ENCODE measurements at places on chromosomes 3 and 15.
A peak's percentile ranks its signal among the peaks of the same experiment; 100 is the strongest.

DNA sequence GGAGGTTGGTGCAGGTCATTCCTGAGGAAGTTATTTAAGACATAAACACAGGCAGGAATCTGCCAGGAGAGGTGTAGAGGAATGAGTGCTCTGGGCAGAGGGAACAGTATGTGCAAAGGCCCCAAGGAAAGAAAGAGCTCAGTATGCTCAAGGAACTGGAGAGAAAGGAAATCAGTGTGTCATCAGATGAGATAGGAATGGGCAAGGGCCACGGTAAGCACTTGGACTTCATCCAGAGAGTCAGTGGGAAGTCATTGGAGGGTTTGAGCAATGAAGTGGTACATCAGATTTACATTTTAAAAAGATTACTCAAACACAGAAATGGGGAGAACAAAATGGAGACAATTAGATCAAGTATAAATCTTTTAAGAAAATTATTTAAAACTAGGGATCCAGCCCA is 272.2 kb downstream of the ADAMTSL3 start:
- no peak for DNase-seq

DNA sequence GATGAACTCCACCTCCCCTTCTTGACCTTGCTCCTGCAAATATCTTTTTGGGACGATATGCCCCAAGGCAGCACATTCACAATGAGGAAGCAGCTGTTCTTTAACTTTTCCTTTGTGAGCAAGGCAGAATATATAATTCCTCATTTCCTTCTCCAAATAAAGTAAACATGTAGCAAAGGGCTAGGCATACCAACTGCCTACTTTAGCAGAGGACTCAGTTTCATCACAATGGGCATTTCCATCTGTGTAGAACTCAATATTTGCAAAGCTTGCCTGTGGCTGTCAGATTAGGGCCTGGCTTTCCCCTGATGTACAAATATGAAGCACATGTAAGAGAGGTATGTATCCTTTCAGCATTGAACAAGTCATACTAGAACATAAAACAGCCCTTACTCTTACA is 366.9 kb downstream of the RSL24D1 start:
- DNase-seq: no peak

GRCh38 chr3:65561617-65562016 is 477.1 kb downstream of the MAGI1 start:
- no peak for DNase-seq

- DNase-seq: peak; percentile 80
Observed at GRCh38 chr3:101928890-101929289, 79.6 kb downstream of the NFKBIZ start.

DNA sequence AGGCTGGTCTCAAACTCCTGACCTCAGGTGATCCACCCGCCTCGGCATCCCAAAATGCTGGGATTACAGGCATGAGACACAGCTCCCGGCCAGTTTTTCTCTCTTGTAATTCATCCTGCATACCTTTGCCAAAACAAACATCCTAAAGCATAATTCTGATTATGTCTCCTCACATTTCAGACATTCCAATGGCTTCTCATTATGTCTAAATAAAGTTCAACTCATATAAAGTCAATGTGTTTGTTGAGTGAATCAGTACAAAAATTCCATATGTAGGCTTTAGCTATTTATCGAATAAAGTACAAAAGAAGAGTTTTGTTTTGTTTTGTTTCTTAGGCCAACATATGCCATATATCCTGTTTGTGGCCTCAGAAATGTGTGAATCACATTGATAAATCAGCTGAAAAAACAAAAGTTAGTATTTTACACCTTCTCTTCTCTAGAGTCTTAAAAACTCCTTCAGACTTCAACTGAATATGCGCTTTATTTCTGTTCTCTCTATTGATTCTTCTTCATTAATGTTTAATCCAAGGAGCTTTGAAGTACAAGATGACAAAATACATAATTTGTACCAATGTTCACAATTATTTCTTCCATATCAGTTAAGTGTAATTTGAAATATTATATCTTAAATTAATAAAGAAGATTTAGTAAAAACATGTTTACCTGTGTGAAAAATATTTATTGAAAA is 165.8 kb downstream of the MECOM start:
- peak; percentile 80 for DNase-seq

DNA sequence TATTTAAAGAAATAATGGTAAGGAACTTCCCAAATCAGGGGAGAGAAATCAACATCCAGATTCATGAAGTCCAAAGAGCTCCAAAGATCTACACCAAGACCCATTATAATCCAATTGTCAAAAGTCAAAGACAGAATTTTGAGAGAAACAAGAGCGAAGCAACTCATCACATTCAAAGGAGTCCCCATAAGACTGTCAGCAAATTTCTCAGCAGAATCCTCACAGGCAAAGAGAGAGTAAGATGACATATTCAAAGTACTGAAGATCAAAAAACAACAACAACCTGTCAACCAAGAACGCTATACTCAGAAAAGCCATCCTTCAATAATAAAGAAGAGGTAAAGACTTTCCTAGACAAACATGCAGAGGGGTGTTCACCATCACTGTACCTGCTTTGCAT is 342.1 kb downstream of the TIGIT start:
- no peak for DNase-seq

DNA sequence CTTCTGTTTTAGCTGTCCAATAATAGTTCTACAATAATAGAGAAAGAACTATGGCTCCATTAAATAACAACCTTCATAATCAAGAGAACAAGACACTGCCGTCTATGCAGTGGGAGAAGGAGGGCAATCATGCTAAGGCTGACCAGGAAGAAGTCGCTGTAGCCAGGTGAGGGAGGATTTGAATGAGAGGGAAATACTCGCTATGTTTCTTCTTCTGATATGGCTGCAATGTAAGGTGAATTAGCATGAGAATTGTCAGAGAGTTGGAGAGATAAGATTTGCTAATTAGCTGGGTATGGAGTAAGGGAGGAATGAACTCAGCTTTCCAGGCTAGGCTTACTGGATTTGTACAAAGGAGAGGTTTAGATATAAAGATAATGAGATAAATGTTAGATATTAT is 555.4 kb upstream of the ZNF385D start:
- DNase-seq: no peak

DNA sequence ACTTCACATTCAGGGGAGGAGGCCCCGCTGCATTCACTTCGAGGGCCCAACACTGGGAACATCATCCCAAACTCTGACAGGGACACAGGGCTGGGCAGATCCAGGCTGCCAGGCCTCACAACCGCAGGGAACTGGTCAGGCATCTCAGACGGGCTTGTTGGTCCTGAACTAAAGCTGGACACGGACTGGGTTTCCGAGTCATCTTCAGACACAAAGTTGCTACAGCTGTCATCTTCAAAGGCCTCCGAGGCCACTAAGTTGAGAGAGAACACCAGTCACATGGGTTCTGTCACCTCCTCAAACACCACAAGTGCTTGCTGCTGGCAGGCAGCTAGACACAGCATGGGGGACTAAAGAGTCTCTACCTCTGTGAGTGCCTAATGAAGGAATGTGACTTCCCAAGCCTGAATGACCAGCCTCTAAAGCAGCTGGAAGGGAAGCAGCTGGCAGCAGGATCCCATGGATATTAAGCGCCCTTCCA is 50.9 kb downstream of the CAPN7 start:
- DNase-seq: no peak

DNA sequence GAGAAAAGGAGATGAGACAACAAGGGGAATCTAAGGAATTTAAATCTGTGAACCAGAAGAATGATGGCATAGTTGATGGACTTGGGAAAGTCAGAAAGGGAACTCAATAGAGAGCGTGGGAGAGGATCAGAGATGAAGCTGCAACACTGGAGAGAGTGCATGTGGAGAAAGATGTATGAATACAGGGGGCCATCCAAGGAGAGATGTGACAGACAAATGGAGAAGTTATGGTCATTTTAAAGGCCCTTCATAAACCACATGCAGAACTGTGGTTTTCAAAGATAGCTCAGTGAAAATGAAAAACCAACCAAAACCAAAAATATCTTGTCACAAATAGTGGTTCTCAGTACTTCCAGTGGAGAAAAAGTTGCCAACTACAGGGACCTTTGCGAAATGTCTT is 265.2 kb downstream of the SUCLG2 start:
- no peak for DNase-seq

DNA sequence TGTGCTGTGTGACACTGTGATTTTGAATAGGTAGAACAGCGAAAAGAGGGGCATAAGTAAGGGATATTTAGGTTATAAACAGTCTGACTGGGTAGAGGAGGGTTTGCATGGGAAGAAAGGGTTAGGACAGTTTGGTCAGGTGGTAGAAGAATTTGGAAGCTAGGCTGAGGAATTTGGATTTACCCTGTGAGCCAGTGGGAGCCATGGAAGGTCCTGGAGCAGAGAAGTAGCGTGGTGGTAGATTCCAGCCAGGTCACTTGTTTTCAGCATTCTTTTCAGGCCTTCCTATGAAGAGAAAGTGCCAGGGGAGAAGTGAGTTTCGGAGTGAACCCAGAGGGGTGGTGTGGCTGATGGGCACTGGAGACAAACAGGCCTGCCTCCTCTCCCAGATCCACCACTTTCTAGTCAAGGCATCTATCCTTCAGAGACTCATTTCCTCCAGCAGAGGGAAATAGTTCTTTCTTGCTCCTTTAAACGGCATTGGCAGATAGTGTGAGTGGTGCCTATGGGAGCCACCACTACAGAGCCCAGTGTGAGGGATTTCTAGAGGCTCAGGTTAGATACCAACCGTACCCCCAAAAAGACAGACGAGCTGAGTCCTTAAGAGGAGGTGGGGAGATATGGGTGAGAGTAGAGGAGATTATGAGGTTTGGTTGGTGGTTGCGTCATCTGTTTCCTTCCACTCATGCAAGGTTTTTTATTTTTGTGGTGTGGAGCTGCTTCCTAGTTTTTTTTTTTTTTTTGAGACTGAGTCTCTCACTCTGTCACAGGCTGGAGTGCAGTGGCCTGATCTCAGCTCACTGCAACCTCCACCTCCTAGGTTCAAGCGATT is 21.2 kb downstream of the PXK start:
- no peak for DNase-seq

GRCh38 chr3:184807549-184807948 is 4.4 kb upstream of the VPS8 start:
- DNase-seq: no peak

- no peak for DNase-seq
Observed at GRCh38 chr3:129965937-129966336, 8.6 kb upstream of the TRH start.

- DNase-seq: no peak
Observed at GRCh38 chr3:129060276-129061022, at the start of gene GP9. Gene GP9, plus strand, starts transcription at chr3:129060779. Its CDS starts 961 bp downstream, at chr3:129061740.

- no peak for DNase-seq
Observed at GRCh38 chr3:135448520-135448919, 517.0 kb upstream of the PPP2R3A start.

DNA sequence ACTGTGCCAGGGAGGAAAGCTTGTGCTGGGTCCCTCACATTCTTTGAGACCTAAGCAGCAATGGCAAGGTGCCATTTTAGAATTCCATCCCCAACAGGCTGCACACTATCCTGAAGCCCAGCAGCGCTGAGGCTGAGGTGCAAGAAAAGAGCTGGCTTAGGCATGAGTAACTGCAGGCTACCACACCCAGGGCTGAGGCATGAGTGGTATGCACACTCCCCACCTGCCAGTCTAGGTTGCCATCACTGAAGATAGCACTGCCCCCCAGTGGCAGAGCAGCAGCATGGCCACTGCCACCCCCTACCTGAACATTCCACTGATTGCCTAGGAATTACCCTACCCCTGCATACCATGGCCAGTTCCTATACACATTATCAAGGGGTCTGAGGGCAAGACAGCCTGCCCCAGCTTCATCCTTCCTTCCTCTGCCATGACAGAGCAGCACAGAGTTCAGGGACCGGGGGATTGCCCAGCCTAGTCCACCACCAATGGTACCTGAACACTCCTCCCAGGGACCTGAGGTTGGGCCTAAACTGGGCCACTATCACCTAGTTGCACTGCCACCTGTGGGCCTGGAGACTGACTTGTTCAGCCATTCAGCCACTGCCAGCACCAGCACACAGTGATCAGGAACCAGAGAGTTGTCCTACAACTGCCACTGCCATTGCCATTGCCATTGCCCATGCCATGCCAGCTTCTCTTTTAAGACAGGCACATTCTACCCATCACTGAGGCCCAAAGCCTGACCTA is 129.8 kb downstream of the SATB1 start:
- DNase-seq: peak; percentile 84

GRCh38 chr15:84604826-84605553 is 4.2 kb downstream of the ZSCAN2 start:
- DNase-seq: peak; percentile 30
